ENCODE measurements at places on chromosomes 11 and 22.

DNA sequence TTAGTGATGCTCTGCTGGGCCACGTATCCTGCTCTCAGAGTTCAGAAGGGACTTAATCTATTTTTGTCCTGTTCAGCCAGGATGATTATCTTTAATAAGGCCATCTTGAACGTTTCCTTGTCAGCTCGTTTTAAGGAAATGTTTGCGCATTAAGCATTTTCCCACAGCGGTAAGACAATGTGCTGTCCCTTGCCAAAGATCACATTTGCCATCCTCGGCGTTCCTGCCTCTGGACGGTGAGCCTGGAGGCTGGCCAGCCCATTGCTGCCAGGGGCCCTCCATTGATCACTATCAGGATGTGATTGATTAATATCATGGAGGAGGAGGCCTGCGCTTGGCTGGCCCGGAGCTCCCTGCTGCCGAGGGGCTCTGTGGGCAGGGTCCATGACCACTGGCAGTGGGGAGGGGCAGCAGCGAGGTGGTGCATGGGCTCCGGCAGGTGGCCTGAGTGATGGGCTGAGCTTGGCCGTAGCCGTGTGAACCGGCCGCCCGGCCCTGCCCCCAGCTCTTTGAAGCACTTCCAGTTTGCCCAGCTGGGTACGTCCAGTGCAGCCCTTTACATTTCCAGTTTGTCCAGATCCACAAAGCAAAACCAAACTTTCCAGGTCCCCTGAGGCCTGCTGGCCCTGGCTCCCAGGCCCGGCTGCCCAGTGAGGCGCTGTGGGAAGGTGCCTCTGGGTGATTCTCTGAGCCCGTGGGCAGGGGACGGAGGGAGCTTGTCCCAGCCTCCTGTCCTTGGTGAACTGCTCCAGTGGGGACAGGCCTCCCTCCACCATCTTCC lies 49.5 kb upstream of the SMIM38 start:
- DNase-seq: no peak

DNA sequence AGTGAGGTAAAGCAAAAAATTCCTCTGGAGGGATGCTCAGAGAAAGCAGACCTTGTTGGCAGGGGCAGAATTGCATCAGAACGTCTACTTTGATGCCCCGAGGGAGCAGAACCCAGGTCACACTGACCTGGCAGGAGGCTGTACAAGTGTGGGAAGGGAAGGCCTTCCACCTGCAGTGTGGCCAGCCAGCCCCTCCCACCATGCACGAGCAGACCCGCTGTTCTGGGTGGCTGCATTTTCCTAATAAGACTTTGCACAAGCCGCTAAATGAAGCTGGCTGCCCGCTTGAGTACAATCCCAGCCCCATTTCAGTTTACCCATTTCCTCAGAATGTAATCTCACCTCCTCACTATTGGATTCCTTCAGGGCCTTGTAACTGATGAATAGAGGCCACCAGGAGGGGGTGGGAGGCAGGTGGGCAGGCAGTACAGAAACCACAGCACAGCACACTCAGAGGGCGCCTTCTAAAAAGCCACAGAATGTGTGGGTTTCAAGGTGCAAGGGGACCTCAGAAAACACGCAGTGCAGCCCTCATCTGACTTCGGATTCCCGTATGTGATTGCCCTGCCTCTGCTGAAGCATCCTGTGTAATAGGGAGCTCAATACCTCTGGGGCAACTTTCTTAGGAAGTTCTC lies 316.6 kb downstream of the OPCML start:
- DNase-seq: no peak

DNA sequence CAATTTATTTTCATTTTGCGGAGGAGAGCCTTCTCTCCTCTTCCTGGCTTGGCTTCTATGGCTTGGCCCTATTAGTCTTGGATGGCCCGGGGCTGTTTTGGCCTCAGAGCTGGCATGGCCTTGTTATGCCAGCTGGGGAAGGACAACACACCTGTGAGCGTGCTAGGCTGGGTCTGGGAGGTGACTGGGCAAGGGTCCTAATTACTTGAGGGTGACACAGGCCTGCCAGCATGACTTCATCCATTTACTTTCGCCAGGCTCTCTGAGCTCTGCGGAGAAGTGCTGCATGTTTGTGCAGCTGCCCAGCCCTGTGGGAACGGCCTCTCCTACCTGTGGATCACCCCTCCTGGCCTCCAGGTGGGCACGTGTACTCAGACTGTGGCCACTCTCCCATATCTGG lies 153.6 kb downstream of the SNX19 start:
- no peak for DNase-seq

GRCh38 chr22:38987171-38987895 lies 5.2 kb downstream of the APOBEC3B start:
- DNase-seq: no peak

DNA sequence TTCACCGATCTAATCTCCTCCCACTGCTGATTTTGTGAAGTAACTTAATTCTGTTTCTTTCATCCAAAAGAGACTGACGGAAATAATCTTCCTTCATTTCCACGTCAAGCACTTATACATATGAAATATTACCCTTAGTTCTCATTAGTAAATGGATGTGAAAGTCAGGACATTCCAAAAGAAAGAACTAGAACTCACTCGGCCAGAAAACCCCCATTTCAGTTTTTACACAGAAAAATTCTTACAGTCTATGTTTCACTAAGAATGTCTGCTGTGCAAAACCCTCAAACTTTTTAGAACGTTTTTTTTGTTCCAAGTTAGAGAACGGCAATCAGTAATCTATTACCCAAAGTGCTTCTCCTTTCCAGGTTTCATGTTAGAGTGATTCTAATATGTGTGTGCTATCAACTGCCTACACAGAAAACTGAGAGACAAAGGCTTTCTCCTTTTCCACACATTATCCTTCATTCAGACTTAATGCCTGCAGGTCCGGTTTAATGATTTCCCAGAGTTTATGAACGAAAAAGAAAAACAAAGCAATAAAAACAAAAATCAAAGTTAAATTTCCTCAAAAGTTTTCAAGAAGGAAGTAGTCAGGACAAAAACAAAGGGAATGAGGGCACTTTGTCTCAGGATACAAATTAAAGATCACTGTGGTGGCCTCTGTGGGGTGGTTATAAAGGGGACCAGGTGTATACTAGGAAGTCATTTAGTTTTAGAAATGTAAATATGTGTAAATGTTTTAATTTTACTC lies 11.3 kb upstream of the SESN3 start:
- DNase-seq: no peak

DNA sequence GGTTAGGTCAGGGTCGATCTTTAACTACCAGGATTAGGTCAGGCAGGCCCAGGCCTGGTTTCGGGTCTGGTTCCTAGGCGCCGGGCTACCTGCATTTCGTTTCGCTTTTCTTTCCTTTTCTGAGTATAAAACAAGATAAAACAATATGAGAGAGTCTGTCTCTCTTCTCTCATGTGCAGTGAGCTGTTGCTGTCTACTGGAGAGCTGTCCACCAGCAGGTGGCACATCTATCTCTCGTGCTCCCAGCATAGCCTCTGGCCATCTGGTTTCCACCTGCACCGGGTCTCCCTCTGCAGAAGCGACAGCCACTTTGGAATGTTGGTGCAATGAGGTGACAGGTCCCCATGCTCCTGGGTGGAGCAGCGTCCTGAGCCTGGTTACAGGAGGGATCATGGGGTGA lies 27.6 kb downstream of the RIBC2 start:
- DNase-seq: peak; percentile 70

DNA sequence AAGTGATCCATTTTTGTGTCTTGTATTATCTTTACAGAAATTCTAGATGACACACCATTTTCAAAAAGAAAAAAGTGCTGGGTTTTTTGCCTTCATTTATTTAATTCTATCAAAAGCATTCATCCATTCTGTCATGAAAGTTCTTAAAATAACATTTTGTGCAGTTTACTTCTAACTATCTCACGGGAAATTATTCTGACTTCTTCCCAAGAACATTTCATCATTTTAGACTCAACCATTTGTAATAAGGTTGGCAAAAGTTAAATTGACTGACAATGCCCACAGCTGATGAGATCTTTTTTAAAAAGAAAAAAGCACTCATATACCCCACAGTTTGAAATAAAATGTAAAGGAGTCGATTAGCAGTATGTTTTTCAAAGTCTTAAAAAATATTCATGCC lies 68.5 kb downstream of the SBF2 start:
- DNase-seq: no peak

DNA sequence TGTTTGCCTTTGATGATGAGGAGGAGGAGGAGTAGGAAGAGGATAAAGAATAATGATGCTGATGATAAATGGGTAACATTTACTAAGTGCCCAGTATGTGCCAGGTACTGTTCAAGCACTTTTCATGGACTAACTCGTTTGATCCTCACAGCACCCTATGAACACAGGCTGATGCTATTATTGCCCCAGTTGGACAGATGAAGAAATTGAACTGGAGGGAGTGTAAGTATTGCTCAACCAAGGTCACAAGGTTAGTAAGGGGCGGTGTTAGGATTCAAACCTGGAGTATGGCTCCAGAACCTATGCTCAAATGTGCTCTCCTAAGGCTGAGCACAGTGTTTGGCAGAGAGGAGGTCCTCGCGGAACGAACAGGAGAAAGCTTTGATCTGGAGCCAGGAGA lies 78.6 kb downstream of the SYN3 start:
- DNase-seq: no peak
